Effector memory CD8-positive, alpha-beta T cell (primary cell): ENCODE measurements at places on chromosomes 2 and 18.

DNA sequence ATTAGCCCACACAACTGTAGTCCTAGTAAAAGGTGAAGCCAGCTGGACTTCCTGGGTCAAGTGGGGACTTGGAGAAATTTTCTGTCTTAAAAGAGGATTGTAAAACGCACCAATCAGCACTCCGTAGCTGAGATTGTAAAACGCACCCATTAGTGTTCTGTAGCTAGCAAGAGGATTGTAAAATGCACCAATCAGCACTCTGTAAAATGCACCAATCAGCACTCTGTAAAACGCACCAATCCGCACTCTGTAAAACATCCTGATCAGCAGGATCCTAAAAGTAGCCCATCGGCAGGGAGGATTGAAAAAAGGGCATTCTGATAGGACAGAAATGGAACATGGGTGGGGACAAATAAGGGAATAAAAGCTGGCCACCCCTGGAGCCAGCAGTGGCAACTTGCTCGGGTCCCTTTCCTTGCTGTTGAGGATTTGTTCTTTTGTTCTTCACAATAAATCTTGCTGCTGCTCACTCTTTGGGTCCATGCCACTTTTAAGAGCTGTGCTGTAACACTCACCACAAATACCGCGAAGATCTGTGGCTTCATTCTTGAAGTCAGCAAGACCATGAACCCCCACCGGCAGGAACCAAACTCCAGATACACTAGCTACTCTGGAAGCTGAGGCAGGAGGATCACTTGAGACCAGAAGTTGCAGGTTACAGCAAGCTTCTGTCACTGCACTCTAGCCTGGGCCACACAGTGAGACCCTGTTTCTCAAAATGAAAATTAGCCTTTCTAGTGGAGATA is 102.6 kb downstream of the HS6ST1 start:
- H3K27ac ChIP-seq: no peak overlapping the region
- peaks cover 18% of the 10 kb centered on the region for H3K27me3 ChIP-seq
- DNase-seq: no peak
- no peaks in the 10 kb centered on the region for H3K36me3 ChIP-seq
- no peak overlapping the region for H3K4me3 ChIP-seq

- H3K27me3 ChIP-seq: peaks cover 74% of the 10 kb centered on the region
- H3K4me1 ChIP-seq: peaks cover 8% of the 10 kb centered on the region
- H3K36me3 ChIP-seq: peaks cover 3% of the 10 kb centered on the region
- H3K27ac ChIP-seq: no peak overlapping the region
Observed at GRCh38 chr2:219638217-219638947, 11.0 kb downstream of the SLC4A3 start.

DNA sequence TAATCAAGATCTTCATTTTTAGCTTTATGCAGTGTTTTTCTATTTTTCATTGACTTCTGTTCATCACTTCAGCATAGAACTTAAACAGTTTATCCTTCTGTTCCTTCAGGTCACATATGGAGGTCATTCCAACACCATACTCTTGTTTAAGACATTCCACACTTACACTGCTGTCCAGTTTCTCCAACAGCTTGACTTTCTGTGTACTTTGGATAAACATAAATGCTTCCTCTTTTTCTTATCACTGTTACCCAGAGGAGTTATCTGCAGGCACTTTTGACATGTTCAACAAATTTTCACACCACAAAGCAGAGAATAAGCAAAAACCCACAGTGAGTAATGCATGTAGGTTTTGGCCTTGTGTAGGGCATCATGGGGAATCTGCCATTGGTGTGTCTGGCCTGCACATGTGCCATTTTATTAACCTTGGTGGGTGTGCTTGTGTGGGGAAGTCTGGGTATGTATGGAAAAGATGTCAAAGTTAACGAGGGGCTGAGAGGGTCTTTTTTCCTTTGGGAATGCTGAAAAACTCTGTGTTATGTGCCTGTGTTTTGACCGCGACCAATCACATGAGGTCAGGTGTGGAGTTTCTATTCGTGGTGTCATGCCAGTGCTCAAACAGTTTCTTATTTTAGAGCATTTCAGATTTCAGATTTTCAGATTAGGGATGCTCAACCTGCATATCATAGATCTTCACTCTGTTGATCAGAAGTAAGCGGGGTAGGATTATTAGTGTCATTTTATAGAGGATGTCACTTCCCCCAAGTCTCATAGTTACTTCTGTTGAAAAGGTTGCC is 53.9 kb upstream of the ACVR1 start:
- H3K27me3 ChIP-seq: peaks cover 12% of the 10 kb centered on the region
- DNase-seq: no peak
- no peaks in the 10 kb centered on the region for H3K36me3 ChIP-seq
- no peak overlapping the region for H3K4me3 ChIP-seq
- no peak overlapping the region for H3K27ac ChIP-seq
- no peaks in the 10 kb centered on the region for H3K4me1 ChIP-seq

GRCh38 chr2:76197428-76197827 is 486.7 kb upstream of the GCFC2 start:
- no peak overlapping the region for H3K27ac ChIP-seq
- H3K27me3 ChIP-seq: no peaks in the 10 kb centered on the region
- H3K4me1 ChIP-seq: no peaks in the 10 kb centered on the region
- no peaks in the 10 kb centered on the region for H3K36me3 ChIP-seq
- DNase-seq: no peak

DNA sequence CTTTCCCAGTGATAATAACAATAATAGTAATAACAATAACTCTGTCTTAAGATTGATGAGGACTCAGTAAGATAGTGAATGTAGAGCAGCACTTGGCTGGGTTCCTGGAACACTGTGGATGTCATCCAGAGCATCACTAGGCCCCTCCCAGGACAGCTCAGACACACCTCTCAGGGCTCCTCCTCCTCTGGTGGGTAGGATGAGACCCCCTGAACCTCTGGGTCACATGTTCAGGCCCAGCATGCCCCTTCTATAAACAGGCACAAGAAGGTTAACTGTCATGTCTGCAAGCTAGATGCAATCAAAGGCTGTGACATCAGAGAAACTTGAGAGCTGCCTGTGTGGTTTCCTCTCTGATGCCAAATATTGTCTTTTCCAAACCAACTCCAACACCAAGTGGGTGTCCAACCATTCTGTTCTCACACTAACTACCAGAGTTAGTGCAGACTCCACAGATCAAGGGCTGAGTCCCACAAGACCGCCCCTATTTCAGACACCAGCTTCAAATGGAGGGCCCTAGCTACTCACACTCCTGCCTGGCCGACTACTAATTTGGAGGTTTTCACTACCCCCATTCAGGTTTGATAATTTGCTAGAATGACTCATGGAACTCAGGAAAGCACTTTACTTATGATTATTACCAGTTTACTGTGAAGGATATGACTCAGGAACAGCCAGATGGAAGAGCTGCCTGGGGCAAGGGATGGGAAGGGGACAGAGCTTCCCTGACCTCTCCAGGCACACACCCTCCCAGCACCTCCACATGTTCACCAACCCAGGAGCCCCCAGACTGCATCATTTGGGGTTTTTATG is 46.4 kb upstream of the BZW1 start:
- peaks cover 30% of the 10 kb centered on the region for H3K27me3 ChIP-seq
- no peak for DNase-seq
- H3K27ac ChIP-seq: no peak overlapping the region
- no peak overlapping the region for H3K4me3 ChIP-seq

DNA sequence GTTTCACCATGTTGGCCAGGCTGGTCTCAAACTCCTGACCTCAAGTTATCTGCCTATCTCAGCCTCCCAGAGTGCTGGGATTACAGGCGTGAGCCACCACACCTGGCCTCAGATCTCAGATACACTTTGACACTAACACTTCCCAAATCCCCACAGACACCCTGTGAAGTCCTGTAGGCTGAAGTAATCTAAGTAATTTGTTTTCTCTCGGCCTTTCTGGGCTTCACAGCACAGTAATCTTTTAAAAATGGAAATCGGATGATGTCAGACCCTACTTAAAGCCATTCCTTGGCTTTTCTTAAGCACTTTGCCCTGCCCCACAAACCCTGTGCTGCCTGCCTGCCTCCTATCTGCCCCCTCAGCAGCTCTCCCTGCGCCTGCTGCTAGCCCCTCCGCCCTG is 16.2 kb downstream of the ATIC start:
- H3K4me1 ChIP-seq: peaks cover 25% of the 10 kb centered on the region
- peak overlapping the region; percentile 2 for H3K27ac ChIP-seq
- H3K4me3 ChIP-seq: no peak overlapping the region
- no peak for DNase-seq
- H3K36me3 ChIP-seq: peaks cover 78% of the 10 kb centered on the region

DNA sequence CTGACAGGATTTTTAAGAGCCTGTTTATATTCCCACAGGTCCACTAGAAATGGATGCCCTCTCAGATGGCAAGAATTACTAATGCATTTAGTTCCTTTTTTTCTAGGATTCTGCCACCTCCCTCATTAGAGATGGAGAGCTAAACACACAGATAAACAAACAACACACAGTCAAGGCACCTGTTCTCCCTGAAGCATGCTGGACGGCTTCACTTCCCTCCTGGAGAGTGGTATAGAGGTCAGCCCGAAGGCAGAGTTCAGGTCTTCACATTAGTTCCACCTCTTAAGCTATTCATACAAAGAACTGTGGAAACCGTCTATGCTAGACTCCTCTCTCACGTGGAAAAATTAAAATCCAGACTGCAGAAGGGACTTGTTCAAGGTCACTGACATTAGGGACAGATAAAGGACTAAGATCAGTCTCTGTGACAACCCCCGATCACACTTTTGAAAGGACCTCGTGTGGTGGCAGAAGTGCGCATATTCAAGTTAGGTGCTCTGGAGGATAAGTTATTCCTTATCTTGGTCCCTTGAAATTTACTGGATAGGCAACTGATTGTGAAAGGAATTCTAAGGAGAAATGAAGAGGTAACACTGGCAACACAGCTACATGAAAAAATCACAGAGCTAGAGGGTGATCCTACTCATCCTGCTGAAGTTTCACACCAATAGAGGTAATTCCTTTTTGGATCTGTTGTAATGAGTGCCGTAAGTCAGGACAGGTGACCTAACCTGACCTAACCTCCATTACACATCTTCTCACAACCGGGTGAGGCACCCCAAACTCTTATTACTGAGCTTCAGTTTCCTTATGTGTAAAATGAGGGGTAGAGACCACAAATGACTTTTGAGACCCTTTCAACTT is 75.1 kb downstream of the SPRED2 start:
- no peaks in the 10 kb centered on the region for H3K36me3 ChIP-seq
- H3K4me3 ChIP-seq: no peak overlapping the region
- DNase-seq: no peak

GRCh38 chr2:647003-647560 is 30.1 kb downstream of the TMEM18 start:
- no peaks in the 10 kb centered on the region for H3K4me1 ChIP-seq
- H3K4me3 ChIP-seq: no peak overlapping the region
- H3K27me3 ChIP-seq: peaks cover 32% of the 10 kb centered on the region

DNA sequence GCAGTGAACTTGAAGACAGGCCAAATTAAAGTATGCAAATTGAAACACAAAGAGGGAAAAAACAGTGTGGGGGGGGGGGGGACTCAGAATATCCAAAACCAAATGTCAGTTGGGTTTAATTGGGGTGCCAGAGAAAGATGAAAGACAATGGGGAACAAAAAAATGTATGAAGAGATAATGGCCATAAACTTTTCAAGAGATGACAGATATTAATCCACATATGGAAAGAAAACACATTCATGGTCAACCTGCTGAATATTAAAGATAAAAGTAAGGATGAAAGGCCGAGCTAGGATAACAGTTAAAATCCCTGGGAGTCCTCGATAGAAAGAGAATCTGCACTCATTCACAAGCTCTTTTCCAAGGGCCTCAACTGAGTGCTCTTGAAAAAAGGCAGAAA is 26.6 kb downstream of the SMAD2 start:
- DNase-seq: no peak
- peak overlapping the region; percentile 47 for H3K27ac ChIP-seq
- no peak overlapping the region for H3K4me3 ChIP-seq

DNA sequence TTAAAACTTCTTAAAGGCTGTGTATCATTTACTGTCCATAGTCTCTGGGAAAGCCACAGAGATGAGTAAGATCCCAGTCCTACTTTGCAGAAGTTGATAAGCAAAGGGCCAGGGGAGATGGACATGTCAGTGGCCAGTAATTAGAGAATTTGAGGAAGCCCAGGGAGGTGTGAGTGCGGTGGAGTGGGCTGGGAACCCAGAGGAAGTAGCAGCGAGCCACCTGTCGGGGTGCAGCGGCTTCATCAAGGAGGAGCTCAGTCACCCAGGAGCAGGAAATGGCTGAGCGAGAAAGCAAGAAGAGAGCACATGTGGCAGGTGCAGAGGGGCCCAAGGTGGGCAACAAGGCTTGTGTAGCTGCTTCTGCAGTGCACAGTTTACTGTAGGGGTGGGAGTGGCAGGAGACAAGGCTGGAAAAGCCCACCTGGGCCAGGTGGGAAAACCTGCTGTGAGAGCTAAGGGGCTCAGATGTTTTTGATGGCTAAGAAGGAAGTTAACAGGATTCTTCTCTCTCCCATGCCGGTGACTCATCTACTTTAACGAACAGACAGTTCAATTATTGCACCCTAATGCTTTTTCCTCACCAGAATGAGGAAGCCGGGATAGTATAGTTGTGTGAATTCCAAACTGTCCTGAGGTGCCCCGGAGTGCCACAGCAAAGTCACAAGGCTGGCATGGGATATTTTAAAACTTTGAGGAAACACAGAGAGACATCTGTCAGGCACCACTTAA is 34.8 kb upstream of the MGAT5 start:
- no peaks in the 10 kb centered on the region for H3K27me3 ChIP-seq
- H3K27ac ChIP-seq: peak overlapping the region; percentile 72
- peak; percentile 20 for DNase-seq
- H3K4me3 ChIP-seq: peak overlapping the region; percentile 68
- H3K4me1 ChIP-seq: peaks cover 52% of the 10 kb centered on the region

- DNase-seq: no peak
- H3K4me3 ChIP-seq: no peak overlapping the region
- peaks cover 3% of the 10 kb centered on the region for H3K36me3 ChIP-seq
- H3K27ac ChIP-seq: no peak overlapping the region
- peaks cover 8% of the 10 kb centered on the region for H3K27me3 ChIP-seq
- no peaks in the 10 kb centered on the region for H3K4me1 ChIP-seq
Observed at GRCh38 chr18:76013057-76013456, 482.0 kb downstream of the ZNF516 start.

- no peaks in the 10 kb centered on the region for H3K36me3 ChIP-seq
- no peak overlapping the region for H3K4me3 ChIP-seq
- H3K4me1 ChIP-seq: no peaks in the 10 kb centered on the region
- DNase-seq: no peak
- H3K27me3 ChIP-seq: peaks cover 26% of the 10 kb centered on the region
- no peak overlapping the region for H3K27ac ChIP-seq
Observed at GRCh38 chr2:236208019-236208926, 40.1 kb upstream of the GBX2 start.

DNA sequence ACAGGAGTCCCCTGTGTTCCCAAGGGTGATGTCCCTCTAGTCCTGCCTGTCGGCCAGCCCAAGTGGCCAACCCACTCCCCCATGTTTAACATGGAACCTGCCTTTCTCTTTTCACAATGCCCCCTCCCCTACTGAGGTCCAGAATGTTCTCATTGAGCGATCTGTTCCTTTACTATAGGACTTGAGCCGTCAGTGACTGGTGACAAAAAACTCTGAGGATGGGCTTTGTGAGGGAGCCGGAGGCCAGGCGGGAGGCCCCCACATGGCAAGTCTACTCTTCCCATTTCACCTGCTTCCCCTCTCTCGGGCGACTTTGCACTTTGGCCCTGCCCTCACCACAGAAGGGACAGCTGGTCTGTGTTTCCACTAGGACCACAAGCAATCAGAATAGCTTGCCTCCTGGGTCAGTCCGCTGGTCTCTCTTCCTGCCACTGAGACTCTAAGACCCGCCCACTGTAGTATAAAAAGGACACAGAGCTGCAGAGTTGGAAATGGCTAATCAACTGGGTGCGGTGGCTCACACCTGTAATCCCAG is 146.5 kb upstream of the RAB12 start:
- H3K27me3 ChIP-seq: no peaks in the 10 kb centered on the region
- H3K27ac ChIP-seq: no peak overlapping the region
- no peaks in the 10 kb centered on the region for H3K4me1 ChIP-seq
- DNase-seq: no peak
- no peak overlapping the region for H3K4me3 ChIP-seq

- no peak for DNase-seq
Observed at GRCh38 chr2:26072925-26073768, 39.3 kb downstream of the RAB10 start.
